ENCODE measurements at places on chromosomes 7 and 10. TPM values are rescaled to one million over a fixed set of nuclear protein-coding genes. Genes with fewer than 3 reads are reported as not detected.

DNA sequence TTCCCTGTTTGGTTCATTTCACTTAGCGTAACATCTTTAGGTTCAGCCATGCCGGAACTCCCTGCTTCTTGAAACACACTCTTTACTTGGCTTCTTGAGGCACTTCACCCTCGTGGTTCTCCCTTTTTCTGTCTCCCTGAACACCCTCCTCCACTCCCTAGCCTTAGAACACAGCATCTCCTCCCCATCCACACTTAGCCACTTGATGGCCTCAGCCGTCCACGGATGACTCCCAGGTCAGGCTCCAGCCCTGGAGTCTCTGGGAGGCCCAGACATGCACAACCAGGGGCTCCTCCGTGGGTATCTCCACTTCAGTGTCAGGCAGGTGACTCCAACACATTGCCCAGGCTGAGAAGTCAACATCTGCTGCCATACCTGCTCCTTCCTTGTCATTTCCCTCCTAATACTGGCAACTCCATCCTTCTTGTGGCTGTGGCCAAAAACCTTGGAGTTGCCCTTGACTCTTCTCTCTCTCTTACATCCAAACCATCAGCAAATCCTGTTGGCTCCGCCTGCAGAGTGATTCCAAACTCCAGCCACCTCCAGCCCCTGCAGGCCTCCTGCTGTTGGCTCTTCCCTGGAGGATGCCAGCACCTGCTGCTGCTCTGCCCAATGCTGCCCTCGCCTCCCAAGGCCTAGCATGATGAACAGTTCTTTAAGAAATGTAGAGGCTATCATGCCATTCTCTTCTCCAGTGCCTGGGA lies 8.4 kb upstream of the INMT start:
- no peak for DNase-seq

DNA sequence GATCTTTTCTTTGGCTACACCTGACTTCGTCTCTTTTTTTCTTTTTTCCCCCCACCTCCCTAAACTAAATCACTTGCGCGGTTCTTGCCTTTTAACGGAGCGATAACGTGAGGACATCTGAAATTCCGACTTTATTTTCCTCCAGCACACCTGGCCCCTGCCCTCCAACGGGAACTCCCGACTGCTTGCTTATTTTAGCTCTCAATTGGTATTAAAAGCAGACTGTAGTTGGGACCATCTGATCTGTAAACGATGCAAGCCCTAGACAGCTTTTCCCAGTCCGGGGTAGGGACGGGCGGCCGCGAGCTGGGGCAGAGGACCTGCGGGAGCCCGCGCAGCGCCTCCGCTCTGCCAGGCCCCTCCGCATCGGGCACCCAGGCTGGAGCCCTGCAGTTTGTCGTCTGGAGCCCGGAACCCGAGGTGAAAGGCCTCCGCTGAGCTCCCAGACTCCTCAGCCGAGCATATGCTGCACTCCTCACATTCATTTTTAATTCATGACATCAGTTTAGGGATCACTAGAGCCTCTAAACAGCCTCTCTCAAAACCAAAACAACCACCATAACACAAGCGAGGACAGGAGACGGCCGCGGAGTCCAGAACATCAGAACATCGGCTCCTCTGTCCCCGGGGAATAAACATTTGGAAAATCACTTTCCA lies 10.0 kb upstream of the EMX2 start:
- DNase-seq: no peak

DNA sequence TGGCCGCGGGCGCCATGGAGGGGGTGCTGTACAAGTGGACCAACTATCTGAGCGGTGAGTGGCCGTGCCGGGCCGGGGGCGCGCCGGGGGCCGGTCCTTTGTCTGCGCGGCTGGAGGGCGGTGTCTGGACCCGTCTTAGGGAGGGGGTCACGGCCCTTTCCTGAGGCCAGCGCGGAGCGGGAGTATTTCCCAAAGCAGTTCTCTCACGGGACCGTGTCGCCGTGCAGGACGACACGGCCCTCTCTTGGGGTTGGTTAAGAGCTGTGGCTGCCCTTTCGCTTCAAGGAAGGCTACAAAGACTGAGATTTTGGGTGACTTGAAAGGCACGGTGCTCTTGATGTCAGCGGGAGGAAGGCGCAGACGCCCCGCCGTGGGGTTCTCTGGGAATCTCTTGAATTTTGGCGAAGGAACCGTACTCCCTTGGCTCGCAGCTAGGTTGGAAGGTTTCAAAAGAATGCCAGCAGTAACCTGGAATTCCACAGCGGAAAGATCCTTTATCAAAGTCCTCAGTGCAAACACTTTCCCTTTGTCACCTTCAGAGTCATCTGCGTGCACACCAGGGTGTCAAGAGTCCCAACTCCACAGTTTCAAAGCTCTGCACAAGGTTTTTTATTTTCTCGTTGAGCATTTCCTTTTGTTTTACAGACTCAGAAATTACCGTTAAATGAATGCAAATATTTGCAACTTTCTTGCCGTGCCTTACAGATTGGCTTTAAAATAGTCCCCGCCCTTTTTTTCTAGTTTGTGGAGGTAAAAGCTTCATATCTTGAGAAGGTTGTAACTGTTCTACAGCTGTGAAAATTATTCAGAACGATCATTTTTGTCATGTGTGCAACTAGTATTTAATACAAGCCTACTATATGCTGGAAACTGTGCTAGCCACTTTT lies 780 bp downstream of the PLEKHA8 start:
- no peak for DNase-seq

Gene CRHR2
- total RNA-seq: not detected

DNA sequence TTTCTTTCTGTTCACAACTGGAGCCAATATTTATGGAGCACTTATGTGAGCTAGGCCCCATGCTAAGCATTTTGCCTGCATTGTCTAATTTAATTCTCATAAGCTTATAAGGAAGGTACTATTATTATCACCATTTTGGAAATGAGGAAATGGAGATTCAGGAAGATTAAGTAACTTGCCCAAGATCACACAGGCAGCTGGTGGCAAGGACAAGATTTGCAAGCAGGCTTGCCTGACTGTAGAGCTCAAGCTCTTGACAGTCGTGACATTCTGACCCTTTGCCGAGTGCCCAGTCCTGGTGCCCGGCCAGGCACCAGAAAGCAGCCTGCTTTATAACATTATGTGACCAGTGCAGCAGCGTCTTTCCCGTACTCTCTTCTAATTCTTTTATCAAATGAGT lies 38.2 kb downstream of the WNT2 start:
- no peak for DNase-seq

DNA sequence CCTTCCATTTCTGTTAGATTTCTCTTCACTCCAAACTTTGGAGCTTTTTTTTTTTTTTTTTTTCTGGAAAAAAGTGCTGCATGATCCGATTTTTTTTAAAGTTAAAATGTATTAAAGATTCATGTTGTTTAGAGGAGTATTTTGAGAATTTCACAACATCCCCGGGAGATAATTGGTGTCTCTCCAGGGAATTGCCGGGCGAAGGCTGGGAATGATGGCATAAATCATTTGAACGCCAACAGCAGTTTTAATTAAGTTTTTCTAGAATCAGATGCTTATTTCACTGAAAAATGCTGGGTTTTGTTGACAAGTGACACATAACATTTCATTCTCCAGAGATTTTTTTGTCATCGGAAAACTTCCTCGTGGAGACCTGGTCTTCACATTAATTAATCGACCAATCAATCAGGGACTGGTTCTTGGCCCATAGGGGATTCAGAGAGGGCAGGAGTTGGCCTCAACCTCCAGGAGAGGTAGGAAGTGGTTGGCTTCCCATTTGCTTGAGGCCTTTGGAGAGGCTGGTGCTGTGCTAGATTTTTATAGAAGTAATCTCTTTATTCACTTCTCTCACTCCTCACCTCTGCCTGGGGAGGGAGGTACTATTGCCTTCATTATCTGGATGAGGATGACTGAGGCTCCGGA lies 439.4 kb downstream of the TYW1 start:
- no peak for DNase-seq

DNA sequence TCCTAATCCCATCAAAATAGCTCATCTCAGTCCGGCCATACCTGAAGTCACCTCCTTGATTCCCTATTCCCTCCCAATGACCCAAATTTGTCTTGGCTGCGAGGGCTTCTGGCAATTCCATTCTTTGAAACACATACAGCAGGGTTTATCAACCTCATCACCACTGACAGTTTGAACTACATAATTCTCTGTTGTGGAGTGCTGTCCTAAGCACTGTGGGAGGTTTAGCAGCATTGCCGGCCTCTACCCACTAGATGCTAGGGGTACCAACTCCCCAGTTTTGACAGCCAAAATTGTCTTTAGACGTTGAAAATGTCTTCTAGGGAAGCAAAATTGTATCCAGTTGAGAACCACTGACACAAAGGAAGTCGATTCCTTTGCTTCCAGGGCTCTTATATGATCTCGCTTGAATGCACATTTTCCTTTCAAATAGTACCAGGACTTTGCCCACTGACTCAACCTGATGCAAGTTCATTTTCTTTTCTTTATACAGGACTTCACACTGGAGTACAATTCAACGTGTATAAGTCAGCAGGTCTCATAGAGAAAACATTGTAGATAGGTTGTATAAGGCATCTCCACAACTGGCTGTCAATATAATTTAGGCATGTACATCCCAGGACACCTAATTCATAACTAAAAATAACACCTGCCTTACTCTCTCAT lies 133.3 kb downstream of the STRA8 start:
- no peak for DNase-seq

Gene PAPOLB
- total RNA-seq: not detected

Gene ARHGEF35
- total RNA-seq: not detected

GRCh38 chr7:146937836-146938235 lies 821.2 kb downstream of the CNTNAP2 start:
- DNase-seq: no peak

DNA sequence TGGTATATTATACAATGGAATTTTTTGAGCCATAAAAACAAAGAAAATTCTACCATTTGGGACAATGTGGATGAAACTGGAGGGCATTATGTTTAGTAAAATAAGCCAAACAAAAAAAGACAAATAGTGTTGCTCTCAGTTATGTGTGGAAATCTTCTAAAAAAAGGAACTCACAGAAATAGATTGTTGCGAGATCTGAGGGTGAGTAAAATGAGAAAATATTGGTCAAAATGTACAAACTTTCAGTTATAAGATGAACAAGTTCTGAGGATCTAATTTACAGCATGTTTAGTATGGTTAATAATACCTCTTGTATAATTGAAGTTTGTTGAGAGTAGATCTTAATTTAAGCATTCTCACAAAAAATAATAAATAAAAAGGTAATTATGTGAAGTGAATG lies 291.2 kb downstream of the KIF20B start:
- no peak for DNase-seq

- DNase-seq: no peak
Measured at GRCh38 chr7:55075464-55076021, 56.7 kb downstream of the EGFR start.

DNA sequence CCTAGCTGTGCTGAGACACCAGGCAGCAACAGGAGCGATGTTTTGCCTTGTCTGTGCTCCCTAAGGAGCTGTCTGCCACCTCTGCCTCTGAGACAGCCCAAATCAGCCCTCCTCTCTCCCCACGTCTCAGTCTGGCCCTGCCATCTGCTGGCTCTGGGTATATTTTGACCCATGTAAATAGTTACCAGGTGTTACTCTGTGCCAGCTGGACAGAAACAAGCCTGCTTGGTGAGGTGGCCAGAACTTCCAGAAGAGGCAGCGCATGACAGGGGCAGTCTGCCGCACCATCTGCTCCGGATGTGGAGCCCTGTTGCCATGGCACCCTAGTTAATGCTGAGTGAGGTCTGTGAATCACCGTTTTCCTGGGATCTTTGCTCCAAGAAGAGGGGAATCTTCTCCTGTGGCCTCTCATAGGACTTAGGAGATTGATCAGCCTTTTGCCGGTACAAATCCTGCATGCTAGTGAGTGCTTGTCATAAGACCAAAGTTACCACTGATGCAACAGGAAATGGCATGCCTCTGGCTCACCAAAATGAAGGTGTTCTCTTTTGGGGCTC lies 31.8 kb downstream of the GSTO2 start:
- DNase-seq: peak; percentile 93

- no peak for DNase-seq
Measured at GRCh38 chr10:2908851-2909630, 158.3 kb upstream of the PFKP start.

GRCh38 chr10:116487522-116488430 lies 58.0 kb upstream of the PNLIP start:
- no peak for DNase-seq

DNA sequence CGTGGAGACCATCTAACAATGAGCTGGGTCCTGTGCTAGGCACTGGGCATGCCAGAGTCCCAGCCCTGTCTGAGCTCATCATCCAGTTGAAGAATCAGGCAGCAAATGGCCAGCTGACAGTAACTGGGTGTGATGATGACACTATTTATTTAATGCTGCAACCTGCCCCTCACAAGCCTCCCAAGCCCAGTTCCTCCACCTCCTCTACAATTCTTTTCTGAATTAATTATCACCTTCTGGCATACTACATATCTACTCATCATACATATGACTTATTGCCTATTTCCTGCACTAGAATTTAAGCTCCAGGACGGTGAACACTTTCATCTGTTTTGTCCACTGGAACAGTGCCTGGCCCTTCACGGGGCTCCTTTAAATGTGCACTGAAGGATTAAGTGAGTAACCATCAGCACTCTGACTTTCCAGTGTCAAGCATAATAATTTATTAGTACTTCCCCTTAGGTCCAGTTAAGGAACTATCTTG lies 96.7 kb upstream of the LAMB4 start:
- DNase-seq: no peak

DNA sequence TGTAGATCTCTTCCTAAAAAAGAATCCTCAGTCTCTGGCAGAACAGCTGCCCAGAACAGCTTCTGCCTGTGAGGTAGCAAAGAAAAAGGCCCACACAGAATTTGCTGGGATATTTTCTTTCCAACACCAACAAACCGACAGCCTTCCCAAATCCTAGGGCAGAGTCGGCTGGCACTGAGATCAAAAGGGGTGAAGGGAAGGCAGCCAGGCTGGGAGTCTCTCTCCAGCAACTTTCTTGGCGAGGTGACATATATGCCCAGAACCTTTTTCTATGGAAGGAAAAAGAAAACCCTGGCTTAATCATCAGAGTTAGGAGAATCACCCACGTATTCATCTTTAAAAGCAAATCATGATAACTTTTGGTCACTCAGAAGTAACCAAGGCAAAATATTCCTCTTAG lies 279.6 kb downstream of the DNAJB6 start:
- DNase-seq: no peak

- DNase-seq: no peak
Measured at GRCh38 chr10:69685426-69685801, 55.4 kb downstream of the FAM241B start.

GRCh38 chr7:136336932-136337331 lies 359.8 kb upstream of the MTPN start:
- no peak for DNase-seq

DNA sequence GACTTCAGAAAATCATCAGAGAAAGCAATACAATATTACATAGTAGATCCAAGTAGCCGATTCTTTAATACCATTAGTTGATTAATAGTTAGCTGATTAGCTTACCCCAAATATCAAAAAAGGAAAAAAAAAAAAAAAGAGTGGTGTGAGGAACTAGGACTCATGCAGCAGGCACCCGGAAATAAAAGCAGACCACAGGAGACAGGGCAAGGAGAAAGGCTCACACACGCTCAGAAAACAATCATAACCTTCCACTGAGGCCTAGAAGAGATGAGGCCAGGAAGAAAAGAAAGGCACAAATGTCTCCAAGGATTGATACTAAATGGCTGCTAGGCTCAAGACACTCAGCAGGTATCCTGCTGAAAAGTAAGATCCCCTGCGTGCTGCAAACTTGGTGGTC lies 25.9 kb downstream of the TRDMT1 start:
- DNase-seq: no peak

GRCh38 chr7:106231856-106232490 lies 52.8 kb downstream of the NAMPT start:
- DNase-seq: no peak
